ENCODE measurements at places on chromosomes 5 and 9.

GRCh38 chr9:92133949-92134604 lies 18.9 kb upstream of the SPTLC1 start:
- peaks cover 10% of the 10 kb centered on the region for H3K4me1 ChIP-seq
- peak; percentile 86 for DNase-seq
- no peak overlapping the region for H3K27ac ChIP-seq
- peaks cover 71% of the 10 kb centered on the region for H3K27me3 ChIP-seq
- peak overlapping the region; percentile 52 for H3K4me3 ChIP-seq
- peaks cover 3% of the 10 kb centered on the region for H3K36me3 ChIP-seq

DNA sequence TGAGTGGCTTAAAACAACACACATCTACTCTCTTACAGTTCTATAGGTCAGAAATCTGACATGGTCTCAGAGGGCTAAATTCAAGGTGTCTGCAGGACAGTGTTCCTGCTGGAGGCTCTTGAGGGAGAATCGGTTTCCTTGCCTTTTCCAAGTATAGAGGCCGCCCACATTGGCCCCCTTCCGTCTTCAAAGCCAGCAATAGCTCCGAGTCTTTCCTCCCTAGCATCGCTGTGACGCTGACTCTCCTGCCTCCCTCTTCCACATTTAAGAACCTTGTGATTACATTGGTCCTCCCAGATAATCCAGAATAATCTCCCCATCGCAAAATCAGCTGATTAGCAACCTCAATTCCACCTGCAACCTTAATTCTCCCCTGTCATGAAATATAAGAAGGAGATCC lies 81.3 kb upstream of the IER5L start:
- peaks cover 42% of the 10 kb centered on the region for H3K4me1 ChIP-seq
- no peaks in the 10 kb centered on the region for H3K36me3 ChIP-seq
- peak; percentile 11 for DNase-seq
- H3K4me3 ChIP-seq: peak overlapping the region; percentile 62
- no peak overlapping the region for H3K27ac ChIP-seq

GRCh38 chr5:65588694-65589093 lies 25.6 kb downstream of the PPWD1 start:
- DNase-seq: no peak
- no peaks in the 10 kb centered on the region for H3K4me1 ChIP-seq
- peaks cover 35% of the 10 kb centered on the region for H3K36me3 ChIP-seq
- no peak overlapping the region for H3K27ac ChIP-seq
- no peaks in the 10 kb centered on the region for H3K27me3 ChIP-seq
- H3K4me3 ChIP-seq: no peak overlapping the region

- H3K36me3 ChIP-seq: no peaks in the 10 kb centered on the region
- H3K4me1 ChIP-seq: no peaks in the 10 kb centered on the region
- H3K27ac ChIP-seq: no peak overlapping the region
- H3K27me3 ChIP-seq: no peaks in the 10 kb centered on the region
These were observed 231.8 kb downstream of the BRINP1 start for GRCh38 chr9:119137479-119137878.

GRCh38 chr5:155872629-155873220 lies 454.2 kb upstream of the SGCD start:
- H3K27me3 ChIP-seq: no peaks in the 10 kb centered on the region
- no peak overlapping the region for H3K4me3 ChIP-seq
- no peak for DNase-seq
- no peaks in the 10 kb centered on the region for H3K36me3 ChIP-seq
- no peaks in the 10 kb centered on the region for H3K4me1 ChIP-seq

Data from activated naive CD4-positive, alpha-beta T cell treated with anti-CD3 and anti-CD28 coated beads, Interleukin-2, amount 10 ng/mL, durations not matched to agents 7 days and 5 days (primary cell).